Vagina (tissue), 2 donors: ENCODE measurements at places on chromosomes 11 and 22. TPM values are rescaled to one million over a fixed set of nuclear protein-coding genes. Genes with fewer than 3 reads are reported as not detected.

MUC5AC gene
- not detected for total RNA-seq

C11orf86 gene
- total RNA-seq: not detected

GRIA4 gene
- not detected for total RNA-seq

C1QTNF5 gene
- 32.2 TPM for total RNA-seq

THAP7 gene
- total RNA-seq: 34.9 TPM

MPPED2 gene
- total RNA-seq: 4.4 TPM

CCDC81 gene
- total RNA-seq: not detected

MISFA gene
- not detected for total RNA-seq

HTR3B gene
- total RNA-seq: not detected

GRCh38 chr11:22878039-22878438, 17.8 kb upstream of the CCDC179 start:
- no peak overlapping the region for H3K27ac ChIP-seq
- H3K4me1 ChIP-seq: no peaks in the 10 kb centered on the region
- no peaks in the 10 kb centered on the region for H3K36me3 ChIP-seq
- no peaks in the 10 kb centered on the region for H3K27me3 ChIP-seq
- DNase-seq: no peak
- H3K4me3 ChIP-seq: no peak overlapping the region

DNA sequence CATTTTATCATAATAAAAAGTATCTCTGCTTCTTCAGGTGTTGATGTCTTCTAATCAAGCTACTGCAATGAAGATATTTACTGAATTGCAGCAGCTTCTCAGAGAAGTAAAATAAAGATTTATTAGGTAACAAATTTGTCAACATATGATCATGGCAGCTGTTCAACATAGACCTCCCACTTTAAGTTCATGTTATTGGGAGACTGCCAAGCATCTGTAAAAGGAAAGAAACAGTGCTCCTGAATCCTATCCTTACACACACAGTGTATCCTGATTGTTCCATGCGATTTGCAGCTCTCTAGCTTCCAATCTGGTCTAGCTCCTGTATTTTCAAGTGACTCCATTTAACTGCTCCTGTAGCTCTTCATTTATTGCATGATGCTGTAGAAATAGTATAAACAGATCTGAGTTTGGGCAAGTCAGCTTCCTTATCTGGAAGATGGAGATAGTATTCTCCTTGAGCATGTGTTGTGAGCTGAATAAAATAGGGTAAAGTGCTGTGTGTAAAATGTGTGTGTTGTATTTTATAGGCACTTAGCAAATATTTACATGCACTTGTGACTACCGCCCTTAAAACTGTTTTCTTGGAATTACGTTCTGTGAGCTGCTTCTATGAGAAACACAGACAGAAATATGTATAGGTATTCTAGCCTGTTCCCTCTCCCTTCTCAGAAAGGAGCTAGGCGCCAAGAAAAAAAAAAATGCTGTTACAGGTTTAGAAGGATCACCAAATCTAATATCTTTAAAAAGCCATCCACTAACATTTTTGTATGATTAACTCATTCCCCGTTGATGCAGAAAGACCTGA, 290.6 kb downstream of the JRKL start:
- no peaks in the 10 kb centered on the region for H3K36me3 ChIP-seq
- no peak overlapping the region for H3K4me3 ChIP-seq
- H3K27ac ChIP-seq: no peak overlapping the region
- no peaks in the 10 kb centered on the region for H3K27me3 ChIP-seq
- DNase-seq: no peak

DNA sequence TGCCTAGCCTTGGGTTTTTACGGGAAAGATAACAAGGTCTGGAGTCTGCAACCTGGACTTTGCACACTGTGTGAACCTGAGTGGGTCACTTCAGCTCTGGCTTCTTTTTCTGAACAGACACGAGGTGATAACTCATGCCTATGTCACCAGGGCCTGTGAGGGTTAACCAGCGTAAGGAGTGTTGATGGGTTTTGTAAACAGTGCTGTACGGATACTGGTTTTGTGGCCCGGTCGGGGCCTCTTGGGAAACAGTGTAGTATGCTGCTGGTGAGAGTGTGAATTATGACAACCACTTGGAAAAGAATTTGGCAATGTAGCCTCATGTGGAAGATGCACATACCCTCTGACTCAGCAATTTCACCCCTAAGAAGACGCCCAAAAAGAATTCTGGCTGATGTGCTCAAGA, 266.8 kb downstream of the MN1 start:
- no peak for DNase-seq
- H3K4me1 ChIP-seq: no peaks in the 10 kb centered on the region
- no peak overlapping the region for H3K27ac ChIP-seq
- H3K36me3 ChIP-seq: no peaks in the 10 kb centered on the region

DNA sequence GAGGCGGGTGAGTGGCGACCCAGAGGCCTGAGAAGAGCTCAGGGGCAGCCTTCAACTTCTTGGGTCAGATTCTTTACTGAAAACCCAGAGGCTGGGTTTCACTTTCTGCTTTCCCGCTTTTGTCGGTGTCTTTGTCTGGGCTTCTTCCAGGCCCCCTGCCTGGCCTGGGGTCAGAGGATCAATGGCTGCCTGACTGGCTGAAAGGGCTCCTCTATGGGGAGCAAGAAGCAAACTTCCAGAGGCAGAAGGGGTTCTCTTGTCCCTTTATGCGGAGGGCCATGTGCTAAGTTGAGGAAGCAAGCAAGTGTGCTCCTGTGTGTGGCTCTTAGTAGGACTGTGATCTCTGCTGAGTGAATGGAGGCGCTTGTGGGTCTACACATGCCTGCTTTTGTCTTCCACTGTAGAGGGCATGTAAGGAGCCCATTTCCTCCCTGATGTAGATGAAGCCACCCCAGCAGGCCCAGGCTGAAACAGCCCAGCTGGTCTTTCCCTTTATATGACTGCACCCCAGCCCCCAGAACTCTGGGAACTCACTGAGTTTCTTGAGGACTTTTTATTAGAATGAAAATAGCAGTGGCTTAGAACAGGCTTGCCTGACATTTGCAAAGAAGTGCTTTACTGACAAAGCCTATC, 1.0 kb upstream of the PKNOX2 start:
- peaks cover 45% of the 10 kb centered on the region for H3K4me1 ChIP-seq
- peak overlapping the region; percentile 64 for H3K4me3 ChIP-seq
- no peak for DNase-seq
- peak overlapping the region; percentile 87 for H3K27ac ChIP-seq

DNA sequence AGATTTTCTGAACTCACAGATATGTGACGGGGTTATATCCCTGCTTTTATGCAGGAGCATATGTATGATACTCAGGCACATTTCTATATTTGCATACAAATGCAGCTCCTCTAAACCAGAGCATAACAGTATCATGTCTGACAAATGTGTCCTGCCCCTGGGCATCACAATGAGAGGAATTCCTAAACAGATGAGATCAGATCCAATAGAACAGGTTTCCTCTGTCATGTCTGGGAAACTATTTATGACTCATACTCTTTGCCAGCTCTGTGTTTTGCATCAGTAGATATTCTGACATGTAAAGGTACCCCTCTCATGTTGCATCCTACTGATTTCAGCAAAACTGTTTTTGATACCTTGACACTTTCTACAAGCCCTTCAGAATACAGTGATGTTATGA, 29.4 kb downstream of the SYT9 start:
- H3K27me3 ChIP-seq: no peaks in the 10 kb centered on the region
- no peaks in the 10 kb centered on the region for H3K36me3 ChIP-seq
- no peak for DNase-seq
- H3K27ac ChIP-seq: no peak overlapping the region
- H3K4me3 ChIP-seq: no peak overlapping the region

- H3K27me3 ChIP-seq: no peaks in the 10 kb centered on the region
- H3K4me1 ChIP-seq: peaks cover 26% of the 10 kb centered on the region
- no peaks in the 10 kb centered on the region for H3K36me3 ChIP-seq
- H3K27ac ChIP-seq: peak overlapping the region; percentile 22
- no peak overlapping the region for H3K4me3 ChIP-seq
Measured at GRCh38 chr22:42857845-42858481, 890 bp upstream of the ARFGAP3 start.

DNA sequence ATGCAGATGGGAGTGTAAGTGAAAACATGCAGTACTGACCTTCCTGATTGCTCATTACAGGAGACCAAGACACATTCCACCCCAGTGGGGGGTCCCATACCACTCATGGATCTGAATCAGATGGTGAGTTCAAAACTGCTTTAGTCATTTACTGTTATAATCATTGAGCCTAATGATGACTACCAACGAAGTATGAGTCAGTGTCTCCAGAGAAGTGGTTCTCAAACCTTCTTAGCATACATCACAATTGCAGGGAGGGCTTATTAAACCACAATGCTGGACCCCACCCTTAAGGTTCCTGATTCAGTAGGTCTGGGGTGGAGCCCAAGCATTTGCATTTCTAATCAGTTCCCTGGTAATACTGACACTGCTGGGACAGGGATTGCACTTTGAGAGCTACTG, 75.8 kb downstream of the CD44 start:
- no peak overlapping the region for H3K4me3 ChIP-seq
- H3K27me3 ChIP-seq: no peaks in the 10 kb centered on the region
- peaks cover 40% of the 10 kb centered on the region for H3K4me1 ChIP-seq
- DNase-seq: no peak
- H3K27ac ChIP-seq: peak overlapping the region; percentile 31
- H3K36me3 ChIP-seq: no peaks in the 10 kb centered on the region

- no peak for DNase-seq
- H3K27me3 ChIP-seq: no peaks in the 10 kb centered on the region
- H3K27ac ChIP-seq: peak overlapping the region; percentile 90
- peaks cover 73% of the 10 kb centered on the region for H3K4me1 ChIP-seq
Measured at GRCh38 chr11:12694183-12694531, 19.9 kb downstream of the TEAD1 start.

DNA sequence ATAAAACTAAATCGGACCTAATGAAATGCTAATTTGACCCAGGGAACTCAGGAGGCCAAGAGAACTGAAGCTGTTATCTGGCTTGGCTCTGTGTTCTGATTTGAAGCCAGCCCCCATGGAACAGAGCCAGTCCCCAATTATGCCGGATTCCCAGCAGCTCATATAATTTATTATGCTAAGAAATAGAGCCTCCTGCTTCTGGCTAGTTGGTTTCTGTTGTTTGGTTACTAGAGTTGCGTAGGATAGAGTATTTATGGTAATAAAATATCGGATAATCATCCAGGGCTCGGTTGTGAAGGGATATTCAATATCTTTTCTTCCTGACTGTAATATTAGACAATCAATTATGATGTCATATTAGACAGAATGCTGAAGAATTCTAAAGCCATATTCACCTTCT, 120.4 kb upstream of the TTC12 start:
- H3K27me3 ChIP-seq: no peaks in the 10 kb centered on the region
- H3K4me3 ChIP-seq: no peak overlapping the region
- H3K4me1 ChIP-seq: peaks cover 50% of the 10 kb centered on the region
- no peaks in the 10 kb centered on the region for H3K36me3 ChIP-seq
- DNase-seq: no peak

GRCh38 chr22:47067321-47067890, 305.0 kb downstream of the TBC1D22A start:
- no peak overlapping the region for H3K4me3 ChIP-seq
- H3K36me3 ChIP-seq: no peaks in the 10 kb centered on the region
- no peak overlapping the region for H3K27ac ChIP-seq
- no peaks in the 10 kb centered on the region for H3K27me3 ChIP-seq

DNA sequence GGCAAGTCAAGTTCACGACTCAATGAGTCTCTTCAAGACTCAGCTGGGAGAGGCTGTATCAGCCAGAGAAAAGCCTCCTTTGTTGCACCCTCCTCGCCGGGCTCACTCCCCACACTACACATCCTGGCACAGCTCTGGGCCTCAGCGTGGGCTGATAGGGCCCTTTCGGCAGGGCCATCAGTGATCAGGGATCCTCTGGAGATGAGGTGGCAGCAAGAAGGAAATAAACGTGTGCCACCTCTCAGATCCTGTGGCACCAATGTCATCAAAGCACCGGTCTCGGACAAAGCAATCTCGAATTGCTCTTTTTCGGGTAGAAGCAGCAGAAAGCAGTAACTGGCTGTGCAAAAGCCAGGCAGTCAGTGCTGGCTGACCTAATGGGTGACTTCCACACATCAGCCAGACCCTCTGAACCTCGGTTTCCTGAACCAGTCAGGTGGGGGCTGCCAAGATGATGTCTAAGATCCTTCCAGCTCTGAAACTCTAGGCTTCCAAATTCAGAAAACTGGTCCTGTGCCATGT, 2.1 kb downstream of the EHD1 start:
- no peak for DNase-seq
- H3K27ac ChIP-seq: peak overlapping the region; percentile 84
- peak overlapping the region; percentile 86 for H3K4me3 ChIP-seq
- peaks cover 76% of the 10 kb centered on the region for H3K4me1 ChIP-seq

DNA sequence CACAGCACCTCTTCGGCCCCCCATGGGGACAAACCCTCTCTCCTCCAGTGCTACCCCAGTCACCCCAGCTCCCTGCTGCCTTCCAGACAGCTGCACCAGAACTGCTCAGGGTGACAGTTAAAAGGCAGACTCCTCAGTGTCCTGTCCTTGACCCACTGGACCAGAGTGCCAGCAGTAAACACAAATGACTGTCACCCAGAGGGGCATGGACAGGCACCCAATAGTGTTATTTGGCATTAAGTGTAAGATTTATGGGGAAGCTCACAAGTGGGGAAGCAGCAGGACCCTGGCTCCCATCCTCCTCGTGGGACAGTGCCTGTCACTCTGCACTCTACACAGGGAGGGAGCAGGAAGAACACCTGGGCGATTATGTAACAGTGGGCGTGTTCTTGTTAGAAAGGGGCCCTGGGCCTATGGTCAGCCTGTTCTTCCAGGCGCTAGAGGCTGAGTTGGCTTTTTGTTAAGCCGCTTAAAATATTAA, 5.0 kb downstream of the RPS19BP1 start:
- peak overlapping the region; percentile 54 for H3K27ac ChIP-seq
- DNase-seq: no peak
- H3K27me3 ChIP-seq: no peaks in the 10 kb centered on the region
- H3K4me3 ChIP-seq: no peak overlapping the region

DNA sequence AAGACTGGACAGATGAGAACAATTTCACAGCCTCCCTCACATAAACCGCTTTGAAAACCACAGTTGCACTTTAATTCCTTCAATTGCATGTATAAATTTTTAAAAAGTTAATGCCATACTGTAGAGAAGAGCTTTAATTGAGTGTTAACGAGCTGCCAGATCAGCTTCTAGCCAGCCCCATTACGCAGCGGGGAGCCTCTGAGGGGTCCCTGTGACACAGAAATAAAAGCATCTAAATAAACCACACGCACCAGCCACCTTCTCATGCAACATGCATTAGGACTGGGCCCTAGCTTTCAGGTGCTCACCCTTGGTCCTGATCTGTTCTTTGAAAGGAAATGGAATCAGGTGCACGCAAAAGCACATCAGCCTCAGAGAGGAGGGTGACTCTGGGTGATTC, 111.7 kb downstream of the SPATA19 start:
- H3K36me3 ChIP-seq: no peaks in the 10 kb centered on the region
- H3K27me3 ChIP-seq: no peaks in the 10 kb centered on the region
- H3K4me3 ChIP-seq: no peak overlapping the region
- DNase-seq: no peak

- peaks cover 68% of the 10 kb centered on the region for H3K4me1 ChIP-seq
- no peak for DNase-seq
- no peaks in the 10 kb centered on the region for H3K27me3 ChIP-seq
- H3K4me3 ChIP-seq: peak overlapping the region; percentile 92
- peaks cover 9% of the 10 kb centered on the region for H3K36me3 ChIP-seq
- peak overlapping the region; percentile 93 for H3K27ac ChIP-seq
Measured at GRCh38 chr11:65917434-65918210, 1.2 kb downstream of the C11orf68 start.
